ENCODE measurements at places on chromosomes 1 and 21. TPM values are rescaled to one million over a fixed set of nuclear protein-coding genes. Genes with fewer than 3 reads are reported as not detected.

- DNase-seq = no peak
These were observed 1331.2 kb upstream of the B3GALT2 start for GRCh38 chr1:194517567-194517966.

DNA sequence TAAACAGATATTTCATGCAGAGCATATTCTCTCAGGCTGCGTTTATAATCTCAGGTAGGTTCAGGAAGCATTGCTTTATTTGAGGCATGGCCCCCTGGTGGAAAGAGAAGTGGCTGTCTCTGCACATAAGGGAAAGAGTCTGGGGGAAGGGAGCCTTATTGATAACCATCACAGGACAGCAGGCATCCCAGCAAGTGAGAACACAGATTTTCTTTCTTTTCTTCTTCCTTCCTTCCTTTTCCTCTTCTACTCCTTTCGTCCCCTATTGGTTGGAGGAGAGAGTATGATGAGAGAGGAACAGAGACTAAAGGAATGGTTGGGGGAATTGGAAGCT, 21.9 kb downstream of the TSNAX start:
- no peak for DNase-seq

Gene ASCL5
- 0.26 TPM for total RNA-seq

DNA sequence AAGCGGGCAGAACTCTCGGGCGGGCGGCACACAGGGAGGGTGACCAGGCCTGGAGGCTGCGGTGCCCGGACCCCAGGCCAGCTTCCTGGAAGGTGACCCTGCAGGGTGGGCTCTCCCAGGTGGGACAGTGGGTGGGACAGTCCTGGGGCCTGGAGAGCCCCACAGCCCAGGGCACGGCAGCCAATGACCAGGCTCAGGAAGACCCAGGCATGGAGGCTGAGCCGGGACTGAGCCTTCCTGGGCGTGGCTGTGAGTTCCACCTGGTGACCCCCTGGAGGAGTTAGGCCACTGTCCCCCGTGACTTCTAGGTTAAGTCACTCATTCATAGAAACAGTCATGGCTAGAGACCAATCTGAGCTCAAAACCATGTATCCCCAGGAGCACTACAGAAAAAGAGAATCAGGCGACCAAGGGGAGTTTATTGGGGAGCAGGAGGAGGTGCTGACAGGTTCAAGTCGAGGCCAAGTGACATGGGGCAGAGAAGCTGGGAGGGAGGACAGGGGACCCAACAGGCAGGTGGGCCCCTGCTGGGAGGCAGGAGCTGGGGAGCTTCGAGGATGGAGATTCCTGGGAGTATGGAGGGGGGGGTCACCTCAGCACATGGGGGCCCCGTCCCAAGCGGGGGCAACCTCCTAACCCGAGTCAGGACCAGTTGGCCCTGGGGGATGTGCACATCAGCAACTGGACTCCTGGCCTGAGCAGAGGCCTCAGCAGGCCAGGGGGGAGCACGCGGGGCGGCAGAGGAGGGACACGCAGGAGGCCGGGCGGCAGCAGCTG, 1.2 kb downstream of the KRTAP10-5 start:
- no peak for DNase-seq

GRCh38 chr1:5724847-5725246, 267.4 kb downstream of the NPHP4 start:
- DNase-seq = no peak

- DNase-seq = no peak
These were observed 340.3 kb upstream of the SNX7 start for GRCh38 chr1:98321191-98321590.

GRCh38 chr1:200540281-200540680, 80.3 kb downstream of the KIF14 start:
- no peak for DNase-seq

Gene C1orf115
- total RNA-seq = 9.8 TPM

- DNase-seq = no peak
These were observed 300.0 kb downstream of the RRAGC start for GRCh38 chr1:38559446-38560165.

GRCh38 chr1:64269558-64269884, 66.1 kb downstream of the UBE2U start:
- DNase-seq = no peak

Gene TFF3
- 40.1 TPM for total RNA-seq

- DNase-seq = no peak
These were observed 53.7 kb downstream of the PAX7 start for GRCh38 chr1:18684303-18684702.

DNA sequence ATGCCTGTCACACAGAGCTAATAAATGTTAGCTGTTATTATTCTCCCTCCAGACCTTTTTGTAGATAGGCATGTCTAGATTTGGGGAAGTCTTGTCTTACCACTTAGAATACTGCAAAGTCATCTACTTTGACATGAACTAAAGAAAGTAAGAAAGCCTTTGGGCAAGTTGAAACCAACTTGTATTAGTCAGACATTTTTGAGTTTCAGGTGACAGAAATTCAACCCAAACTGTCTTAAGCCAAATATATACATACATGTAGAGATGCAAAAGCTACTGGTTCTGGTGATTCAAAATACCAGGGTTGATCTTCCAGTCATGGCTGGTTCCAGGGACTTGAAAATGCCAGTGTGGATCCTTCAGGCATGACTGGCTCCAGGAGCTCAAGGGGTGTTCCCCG, 276.8 kb upstream of the TMEM51 start:
- no peak for DNase-seq

- DNase-seq = no peak
These were observed 6.0 kb upstream of the CAMTA1 start for GRCh38 chr1:6779089-6779805.

Gene GLMN
- total RNA-seq = 19.6 TPM

- DNase-seq = no peak
These were observed 3.0 kb upstream of the SUMO3 start for GRCh38 chr21:44820851-44821250.

DNA sequence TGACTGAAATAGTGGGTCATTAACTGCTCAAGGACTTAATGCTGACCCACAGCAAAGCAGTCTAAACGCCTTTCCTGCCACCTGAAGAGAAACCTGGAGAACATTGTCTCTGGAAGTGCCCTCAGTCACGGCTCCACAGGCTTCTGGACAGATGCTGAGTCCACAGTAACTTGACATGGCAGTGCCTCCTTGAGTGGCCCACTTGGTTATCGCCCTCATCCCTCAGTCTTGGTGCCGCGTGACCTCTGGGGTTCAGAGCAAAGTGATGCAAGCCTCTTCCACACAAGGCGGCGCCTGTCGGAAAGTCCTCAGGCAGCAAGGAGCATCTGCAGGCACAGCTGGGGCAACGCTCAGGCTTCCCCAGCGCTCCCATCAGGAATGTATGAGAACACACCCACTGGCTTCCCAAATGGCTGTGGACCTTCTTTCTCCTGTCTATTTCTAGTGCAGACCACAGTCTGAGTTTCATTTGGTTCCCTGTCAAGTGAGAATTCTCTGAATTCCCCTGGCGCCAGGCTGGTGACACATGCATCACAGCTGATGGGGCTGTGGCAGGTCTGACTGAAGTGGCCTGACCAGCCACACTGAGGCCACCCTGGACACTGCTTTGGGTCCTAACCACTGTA, 13.0 kb upstream of the ANGPTL7 start:
- no peak for DNase-seq

Gene NR5A2
- total RNA-seq = 23.2 TPM

DNA sequence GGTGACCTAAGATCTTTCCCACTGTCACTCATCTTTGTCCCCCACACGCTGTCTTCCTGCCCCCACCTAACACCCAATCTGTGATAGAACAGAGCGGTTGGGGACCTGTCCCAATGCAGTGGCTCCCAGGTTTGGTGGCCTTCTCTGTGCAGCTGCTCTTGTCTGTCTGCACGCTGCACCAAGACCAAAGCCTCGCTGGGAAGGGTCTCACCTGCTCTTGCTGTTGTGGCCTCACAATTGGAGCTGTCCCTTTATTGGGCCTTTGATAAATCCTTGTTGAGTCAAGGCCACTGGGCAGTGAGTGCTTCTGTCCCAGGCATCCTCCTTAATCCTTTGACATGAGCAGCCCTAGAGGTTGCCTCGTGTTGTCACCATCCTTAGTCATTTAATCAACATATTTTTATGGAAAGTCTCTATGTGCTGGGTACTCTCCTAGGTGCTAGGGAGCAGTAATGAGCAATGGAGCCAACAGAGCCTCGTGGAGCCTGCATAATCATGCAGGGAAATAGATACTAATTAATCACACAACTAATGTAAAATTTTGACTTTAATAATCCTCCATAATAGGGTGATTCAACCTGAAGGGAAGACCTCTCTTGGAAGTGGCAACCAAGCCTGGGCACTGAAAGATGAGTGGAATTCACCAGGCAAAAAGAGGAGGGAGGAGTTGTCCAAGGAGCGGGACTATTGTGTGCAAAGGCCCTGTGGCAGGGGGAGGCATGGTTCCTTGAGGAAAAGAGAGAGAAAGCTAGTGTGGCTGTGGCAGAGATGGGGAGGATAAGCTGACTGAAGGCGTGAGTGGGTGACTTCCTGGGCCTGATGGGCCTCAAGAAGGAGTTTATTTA, 57.6 kb downstream of the MAN1C1 start:
- no peak for DNase-seq
